ENCODE measurements at places on chromosomes 5 and 9.

DNA sequence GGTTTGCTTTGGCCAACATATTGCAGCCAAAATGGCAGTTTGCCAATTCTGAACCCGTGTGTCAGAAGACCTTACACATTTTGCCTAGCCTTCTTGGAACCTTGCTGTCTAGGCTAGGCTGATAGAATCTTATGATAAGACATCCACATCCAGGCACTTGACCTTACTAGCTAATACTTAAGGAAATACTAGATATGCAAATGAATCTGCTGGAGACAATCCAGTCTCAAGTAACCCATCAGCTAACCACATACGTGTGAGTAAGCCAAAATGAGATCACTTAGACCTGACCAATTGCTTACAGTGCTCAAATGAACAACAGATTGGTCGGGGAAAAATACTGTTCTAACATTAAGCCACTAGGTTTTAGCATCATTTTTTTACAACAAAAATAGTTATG lies 1504.6 kb upstream of the CDH9 start:
- DNase-seq, result no peak

DNA sequence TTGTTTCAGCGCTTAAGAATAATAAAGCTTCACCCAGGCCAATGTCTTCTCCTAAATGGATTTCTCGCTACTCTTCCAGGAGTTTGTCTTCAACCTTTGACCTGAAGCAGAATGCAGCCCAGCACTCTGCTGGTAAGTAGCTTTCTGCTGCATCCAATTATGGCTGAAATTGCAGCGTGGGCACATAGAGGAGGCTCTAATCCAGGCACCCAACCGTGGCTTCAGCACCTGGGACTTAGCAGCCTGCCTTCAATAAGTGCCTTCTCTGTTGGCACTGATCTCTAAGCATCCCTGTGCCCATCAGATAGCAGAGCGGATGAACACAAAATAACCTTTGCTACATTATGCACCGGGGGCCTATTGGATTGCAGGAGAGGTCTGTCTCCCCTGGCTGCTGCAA lies 105.2 kb downstream of the TRIM32 start:
- DNase-seq, result no peak

DNA sequence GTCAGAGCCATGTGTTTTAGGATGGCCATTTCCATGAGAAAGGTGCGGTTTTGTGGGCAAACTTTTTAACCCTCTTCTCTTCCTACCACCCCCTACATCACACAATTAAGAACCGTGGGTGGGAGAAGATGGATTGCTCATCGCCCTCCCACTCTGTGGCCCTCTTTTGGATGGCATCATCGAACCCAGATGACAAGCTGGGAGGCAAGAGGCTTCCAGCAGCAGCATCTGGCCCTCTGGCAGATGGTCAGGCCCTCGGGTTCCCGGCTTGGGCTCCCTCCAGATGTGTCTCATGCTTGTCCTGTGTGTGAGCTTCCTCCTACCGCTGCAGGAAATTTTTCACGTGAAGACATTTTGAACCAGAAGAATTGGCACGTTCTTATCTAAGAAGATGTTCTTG lies 199.9 kb downstream of the EBF1 start:
- DNase-seq, result no peak

GRCh38 chr5:97570242-97570641 lies 387.2 kb upstream of the RIOK2 start:
- no peak for DNase-seq

- DNase-seq, result no peak
Measured at GRCh38 chr5:171965745-171966144, 40.7 kb downstream of the FBXW11 start.

DNA sequence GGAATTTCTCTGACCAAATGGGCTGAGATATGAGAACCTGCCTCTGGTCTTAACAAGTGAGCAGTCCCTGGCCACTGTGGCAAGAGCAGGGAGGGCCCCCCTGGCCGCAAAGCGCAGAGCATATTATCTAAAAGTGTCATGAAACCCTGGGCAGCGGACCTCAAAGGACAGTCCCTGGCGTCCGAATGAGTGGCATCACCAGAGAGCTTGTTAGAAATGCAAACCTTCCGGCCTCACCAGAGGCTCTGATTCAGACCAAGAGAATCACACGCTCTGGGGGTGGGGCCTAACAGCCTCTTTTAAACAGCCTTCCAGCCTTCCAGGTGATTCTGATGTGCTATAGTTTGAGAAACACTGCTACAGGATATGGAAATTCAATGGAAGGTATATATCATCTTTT lies 10.9 kb downstream of the PTPN3 start:
- no peak for DNase-seq

- no peak for DNase-seq
Measured at GRCh38 chr5:168447808-168448207, 38.5 kb upstream of the RARS1 start.

GRCh38 chr5:147645197-147645596 lies 135.3 kb upstream of the DPYSL3 start:
- no peak for DNase-seq

DNA sequence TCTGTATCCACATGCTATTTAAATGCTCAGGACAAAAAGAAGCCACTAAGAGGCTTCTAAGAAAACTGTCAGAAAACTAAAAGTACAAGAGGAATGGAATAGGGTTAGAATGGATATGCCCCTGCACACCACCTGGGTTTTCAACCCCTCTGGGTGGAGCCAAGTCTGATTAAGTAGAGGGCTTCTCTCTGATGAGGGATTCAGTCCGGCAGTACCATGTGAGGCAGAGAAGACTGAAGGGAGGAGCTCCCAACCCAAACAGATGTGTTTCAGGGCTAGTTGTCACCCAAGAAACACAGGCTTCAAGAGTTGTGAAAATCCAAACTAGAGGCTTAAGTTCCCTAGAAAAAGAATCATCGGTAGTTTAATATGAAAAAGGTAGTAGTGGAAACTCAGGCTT lies 12.5 kb downstream of the NREP start:
- DNase-seq, result no peak

- DNase-seq, result no peak
Measured at GRCh38 chr5:51961154-51961562, 577.9 kb downstream of the ISL1 start.

GRCh38 chr9:92598382-92598781 lies 62.6 kb upstream of the ECM2 start:
- no peak for DNase-seq

DNA sequence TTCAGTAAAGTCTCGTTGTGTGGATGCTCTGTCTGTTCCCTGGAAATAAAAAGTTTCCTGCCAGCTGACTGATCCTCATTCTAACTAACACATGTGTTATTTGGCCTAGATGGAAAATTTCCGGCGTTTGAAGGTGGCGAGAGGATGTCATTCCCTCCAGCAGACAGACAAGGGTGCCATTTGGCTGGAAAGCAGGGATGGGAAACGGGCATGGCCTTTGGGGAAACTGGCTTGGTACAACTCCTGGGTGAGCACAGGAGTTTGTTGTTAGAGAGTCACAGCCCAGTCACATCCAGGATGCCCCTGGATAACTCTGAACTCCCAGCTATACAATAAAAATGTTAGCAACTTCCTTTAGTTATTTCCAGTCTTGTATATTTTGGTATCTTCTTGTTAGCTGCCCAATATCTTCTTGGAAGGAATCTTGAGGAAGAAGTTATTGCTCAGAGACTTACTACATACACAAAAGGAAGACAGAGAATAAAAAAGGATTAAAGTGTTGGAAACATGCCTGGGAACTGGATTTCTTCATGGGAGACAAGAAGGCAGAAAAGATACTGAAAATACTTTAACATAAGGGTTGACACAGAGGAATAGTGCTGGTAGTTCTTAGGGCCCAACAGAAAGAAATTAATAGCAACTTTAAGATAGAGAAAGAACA lies 41.9 kb downstream of the TEK start:
- no peak for DNase-seq

GRCh38 chr5:169706071-169706470 lies 69.0 kb downstream of the DOCK2 start:
- DNase-seq, result no peak

DNA sequence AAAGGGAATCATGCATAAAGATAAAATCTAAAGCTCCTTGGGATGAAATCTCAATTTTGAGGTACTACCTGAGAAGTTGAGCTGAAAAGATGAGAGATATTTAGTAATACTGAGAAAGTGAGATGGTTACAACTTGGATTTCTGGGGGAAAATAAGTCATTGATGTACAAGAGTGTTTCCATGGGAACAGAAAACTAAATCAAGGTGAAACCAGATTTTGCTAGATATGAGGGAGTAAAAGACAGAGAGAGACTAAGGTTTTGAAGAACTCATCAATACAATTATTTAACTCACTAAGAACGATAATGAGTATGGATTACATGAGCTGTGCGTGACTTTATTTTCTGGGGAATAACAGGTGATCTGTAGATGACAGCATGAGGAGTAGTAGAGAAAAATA lies 10.2 kb upstream of the ST8SIA4 start:
- DNase-seq, result no peak

DNA sequence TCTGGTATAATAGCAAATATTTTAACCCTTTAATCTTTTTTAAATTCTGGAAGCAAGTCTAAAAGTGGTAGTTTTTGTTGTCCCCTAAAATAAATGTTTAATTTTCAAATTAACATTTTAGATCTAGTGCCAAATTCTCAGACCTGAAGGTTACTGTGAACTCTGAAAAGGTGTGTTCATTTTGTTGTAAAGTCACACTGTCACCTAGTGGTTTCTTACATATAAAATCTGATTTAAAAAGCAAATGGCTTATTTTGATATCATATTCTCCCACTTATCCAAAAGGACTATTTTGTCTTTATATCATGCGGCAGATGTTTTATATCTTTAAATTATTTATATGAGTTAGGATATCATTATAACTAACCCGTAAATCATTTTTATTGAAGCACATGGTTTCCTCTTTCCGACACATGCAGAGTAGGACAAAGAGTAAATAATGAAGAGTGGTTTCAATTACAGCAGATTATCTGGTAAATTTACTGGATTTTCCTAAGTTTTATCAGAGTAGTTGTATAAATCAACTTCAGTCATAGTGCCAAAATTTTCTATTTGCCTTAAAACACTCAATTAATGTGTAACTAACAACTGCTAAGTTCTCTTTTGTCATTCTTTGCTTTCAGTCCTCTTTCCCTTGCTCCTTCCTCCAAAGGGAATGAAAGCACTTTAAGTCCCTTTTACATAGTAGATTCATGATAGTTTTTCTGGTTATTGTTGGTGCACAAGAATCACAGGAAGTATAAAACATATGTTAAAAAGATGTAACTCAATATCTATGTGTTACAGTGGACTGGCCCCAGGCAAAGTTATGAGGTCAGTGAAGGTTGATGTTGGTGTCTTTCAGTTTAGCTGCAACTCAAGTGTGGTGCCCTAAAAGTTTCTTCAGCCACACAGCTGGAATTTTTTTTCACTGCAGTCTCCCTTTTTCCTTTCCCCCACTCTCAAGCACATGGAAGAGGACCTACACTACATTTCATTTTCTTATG lies 189.6 kb downstream of the COX7C start:
- DNase-seq, result no peak

DNA sequence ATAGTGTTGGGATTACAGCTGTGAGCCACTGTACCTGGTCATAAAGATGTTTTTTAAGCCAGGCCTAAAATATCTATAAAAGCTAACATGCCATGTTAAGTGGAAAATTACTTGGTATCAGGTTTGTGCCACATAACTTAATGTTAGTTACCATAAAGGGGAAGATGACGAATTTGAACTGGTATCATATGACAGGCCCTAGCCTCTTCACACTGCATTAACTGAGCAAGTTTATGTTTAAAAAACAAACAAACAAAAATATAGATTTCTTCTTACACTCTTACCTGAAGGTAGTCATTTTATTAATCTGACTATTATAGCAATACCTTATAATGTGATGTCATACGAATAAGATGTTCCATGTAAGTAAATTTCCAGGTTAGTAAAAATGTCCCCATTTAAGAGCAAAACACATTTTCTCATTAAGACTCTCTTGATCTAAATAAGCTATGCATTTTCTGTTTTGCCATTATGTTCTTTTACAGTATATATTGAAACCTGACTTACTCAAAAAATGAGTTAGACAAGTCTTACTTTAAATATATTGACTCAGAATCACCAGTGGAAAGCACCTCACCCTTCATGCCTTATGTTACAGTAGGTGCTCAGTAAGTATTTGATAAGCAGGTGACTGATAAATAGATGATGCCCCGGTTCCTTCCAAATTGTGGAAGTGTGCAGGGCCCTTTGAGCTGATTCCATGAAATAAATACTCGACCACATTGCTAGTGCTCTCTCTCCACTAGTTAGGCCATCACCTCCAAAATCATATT lies 125.4 kb downstream of the CDC42SE2 start:
- DNase-seq, result no peak

GRCh38 chr9:136013116-136013515 lies 51.9 kb upstream of the UBAC1 start:
- no peak for DNase-seq

- no peak for DNase-seq
Measured at GRCh38 chr9:8534828-8535227, 735.2 kb upstream of the DMAC1 start.
